Stimulated activated CD4-positive, alpha-beta T cell treated with anti-CD3 and anti-CD28 coated beads, Interleukin-4, amount 100 ng/mL, for 1 hour (primary cell): ENCODE measurements at places on chromosomes 16 and 17.

GRCh38 chr17:20022701-20023100 lies 13.5 kb downstream of the SPECC1 start:
- DNase-seq: no peak

GRCh38 chr16:30532285-30533145 lies 2.1 kb downstream of the ZNF747 start:
- DNase-seq: no peak

GRCh38 chr17:11772031-11772430 lies 173.8 kb downstream of the DNAH9 start:
- no peak for DNase-seq

GRCh38 chr17:79000396-79001189 lies 9.0 kb downstream of the CANT1 start:
- no peak for DNase-seq

GRCh38 chr16:79642652-79643051 lies 42.1 kb upstream of the MAF start:
- DNase-seq: no peak

- DNase-seq: no peak
These were observed 12.6 kb upstream of the BAIAP2 start for GRCh38 chr17:81022344-81022676.

GRCh38 chr16:17301184-17301583 lies 169.6 kb downstream of the XYLT1 start:
- DNase-seq: no peak
